ENCODE measurements at places on chromosomes 16 and 17.

DNA sequence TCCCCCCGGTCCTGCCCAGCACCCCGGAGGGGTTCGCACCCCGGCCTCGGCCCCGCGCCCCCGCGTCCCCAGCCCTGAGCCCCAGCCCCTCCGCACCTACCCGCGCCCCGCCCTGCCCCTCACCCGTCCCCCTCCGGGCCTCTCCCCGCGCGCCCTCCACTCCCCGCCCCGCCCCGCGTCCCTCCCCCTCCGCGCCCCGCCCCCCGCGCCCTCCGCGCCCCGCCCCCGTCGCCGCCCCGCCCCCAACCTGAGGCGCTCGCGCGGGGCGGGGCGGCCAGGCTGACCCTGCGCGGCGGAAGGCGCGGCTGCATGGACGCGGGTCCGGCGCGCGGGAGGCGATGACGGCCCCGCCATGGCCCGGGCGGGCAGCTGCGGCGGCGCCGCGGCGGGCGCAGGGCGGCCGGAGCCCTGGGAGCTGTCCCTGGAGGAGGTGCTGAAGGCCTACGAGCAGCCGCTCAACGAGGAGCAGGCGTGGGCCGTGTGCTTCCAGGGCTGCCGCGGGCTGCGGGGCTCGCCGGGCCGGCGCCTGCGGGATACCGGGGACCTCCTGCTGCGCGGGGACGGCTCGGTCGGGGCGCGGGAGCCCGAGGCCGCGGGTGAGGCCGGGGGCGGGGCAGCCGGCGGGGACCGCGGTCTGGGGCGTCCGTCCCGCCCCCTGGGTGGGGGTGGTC, at the start of gene SPIRE2:
TSS of gene SPIRE2 (plus strand) at position 277 of the 671 bp plus-strand sequence. CDS start at position 353, 76 bp downstream.
- DNase-seq: peak; percentile 52

- DNase-seq: no peak
These were observed 51.5 kb downstream of the CPPED1 start for GRCh38 chr16:12752159-12752558.

- no peak for DNase-seq
These were observed 39.5 kb downstream of the DYNLRB2 start for GRCh38 chr16:80580109-80580832.

- DNase-seq: no peak
These were observed 18.8 kb downstream of the ADORA2B start for GRCh38 chr17:15963670-15964110.

DNA sequence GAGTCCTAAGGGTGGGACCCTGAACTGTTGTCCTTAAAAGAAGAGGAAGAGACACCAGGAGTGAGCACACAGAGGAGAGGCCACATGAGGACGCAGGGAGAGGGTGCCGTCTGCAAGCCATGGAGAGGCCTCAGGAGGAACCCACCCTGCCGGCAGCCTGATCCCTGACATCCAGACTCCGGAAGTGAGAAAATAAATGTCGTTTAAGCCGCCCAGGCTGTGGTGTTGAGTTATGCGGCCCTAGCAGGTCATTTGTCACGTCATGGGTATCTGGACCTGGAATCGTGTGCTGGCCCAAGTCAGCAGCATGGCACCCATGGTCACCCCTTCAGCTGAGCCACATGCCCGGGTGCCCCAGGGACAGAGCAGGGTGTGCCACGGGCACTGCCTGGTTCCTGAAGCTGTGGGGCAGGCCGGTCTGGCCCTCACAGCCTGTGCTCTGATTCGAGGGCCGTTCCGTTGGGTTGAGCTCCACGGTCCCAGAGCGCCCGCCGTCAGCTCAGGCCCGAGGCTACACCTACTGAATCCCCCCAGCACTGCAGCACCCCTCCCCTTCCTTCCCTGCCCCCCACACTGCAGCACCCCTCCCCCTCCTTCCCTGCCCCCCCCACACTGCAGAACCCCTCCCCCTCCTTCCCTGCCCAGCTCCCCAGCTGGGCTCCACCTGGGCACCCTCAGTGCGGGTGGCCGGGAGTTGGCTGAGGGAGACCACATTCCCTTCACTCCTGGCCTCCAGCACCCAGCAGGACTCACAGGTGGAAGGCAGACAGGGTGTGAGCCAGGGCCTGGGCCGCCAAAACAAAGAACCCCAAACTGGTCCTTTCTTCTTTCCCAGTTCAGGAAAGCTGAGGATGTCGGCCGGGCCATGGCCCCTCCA, 2.7 kb upstream of the CCDC57 start:
- DNase-seq: peak; percentile 63

DNA sequence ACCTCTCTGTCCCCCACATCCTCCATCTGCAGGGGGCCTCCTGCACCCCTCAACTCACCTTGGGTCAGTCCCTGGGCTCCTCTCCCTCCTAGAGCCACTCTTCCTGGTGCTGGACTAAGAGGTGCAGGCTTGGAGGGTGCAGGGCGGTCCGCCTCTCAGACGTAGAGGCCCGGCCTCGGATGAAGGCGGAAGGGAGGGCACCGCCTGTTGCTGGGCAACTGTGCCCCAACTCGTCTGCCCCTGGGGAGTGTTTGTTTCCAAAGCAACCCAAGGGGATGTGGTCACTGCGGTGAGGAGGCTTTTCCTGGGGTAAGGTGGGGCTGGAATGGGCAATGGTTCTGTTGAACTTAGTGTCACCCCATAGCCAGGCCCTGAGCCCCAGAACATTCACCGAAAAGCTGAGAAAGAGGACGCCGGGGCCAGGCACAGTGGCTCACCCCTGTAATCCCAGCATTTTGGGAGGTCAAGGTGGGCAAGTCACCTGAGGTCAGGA, at the start of gene C16orf54:
TSS of gene C16orf54 (minus strand) at position 138 of the 493 bp plus-strand sequence. CDS start 1,039 bp downstream, outside the sequence.
- DNase-seq: no peak

- no peak for DNase-seq
These were observed 13.0 kb downstream of the PCTP start for GRCh38 chr17:55763856-55764255.

DNA sequence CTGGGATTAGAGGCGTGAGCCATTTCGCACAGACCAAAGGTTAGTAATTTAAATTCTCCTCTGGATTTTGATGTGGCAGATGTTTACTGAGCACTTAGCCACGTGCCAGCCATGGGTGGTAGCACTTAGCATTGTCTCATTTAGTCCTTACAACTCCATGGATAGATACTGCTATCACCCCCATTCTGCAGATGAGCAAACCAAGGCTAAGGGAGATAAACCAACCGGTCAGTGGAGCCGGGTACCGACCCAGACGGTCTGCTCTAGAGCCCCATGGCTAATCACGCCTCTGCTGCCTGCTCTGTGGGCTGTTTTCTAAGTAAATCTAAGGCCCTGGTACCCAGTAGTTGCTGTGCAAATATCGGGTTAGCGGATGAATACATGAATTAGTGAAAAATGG, 12.6 kb upstream of the ADGRG1 start:
- no peak for DNase-seq

DNA sequence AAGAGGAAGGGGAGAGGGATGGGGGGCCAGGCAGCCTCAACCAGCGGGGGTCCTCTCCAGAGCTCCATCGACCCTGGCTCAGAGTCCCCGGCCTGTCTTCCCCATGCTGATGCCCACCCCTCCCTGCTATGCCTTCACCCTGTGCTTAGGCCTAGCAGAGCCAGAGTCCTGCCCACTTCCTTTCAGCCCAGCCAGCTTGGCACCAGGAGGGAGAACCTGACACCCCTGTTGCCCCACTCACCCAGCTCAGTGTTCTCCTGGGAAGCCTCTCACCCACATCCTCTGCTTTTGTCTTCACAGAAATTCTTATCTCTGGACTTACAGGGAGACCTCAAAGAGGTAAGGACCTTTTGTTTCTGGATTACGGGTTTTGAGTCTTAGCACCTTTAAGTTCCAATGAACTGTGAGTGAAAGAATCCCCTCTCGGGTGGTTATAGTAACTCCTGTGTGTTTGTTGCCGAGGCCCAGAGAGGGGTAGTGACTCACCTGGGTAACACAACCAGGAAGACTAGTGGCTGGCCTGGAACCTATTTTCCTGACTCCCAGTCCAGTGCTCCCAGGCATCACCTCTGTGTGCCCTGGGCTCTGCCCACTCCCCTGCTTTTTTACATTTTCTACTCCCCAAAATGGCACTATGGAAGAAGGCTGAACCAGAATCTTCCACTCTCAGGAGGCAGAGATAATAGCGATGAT, 53.3 kb downstream of the CES1 start:
- DNase-seq: no peak

GRCh38 chr16:9741776-9742175, 440.5 kb downstream of the GRIN2A start:
- DNase-seq: peak; percentile 48

DNA sequence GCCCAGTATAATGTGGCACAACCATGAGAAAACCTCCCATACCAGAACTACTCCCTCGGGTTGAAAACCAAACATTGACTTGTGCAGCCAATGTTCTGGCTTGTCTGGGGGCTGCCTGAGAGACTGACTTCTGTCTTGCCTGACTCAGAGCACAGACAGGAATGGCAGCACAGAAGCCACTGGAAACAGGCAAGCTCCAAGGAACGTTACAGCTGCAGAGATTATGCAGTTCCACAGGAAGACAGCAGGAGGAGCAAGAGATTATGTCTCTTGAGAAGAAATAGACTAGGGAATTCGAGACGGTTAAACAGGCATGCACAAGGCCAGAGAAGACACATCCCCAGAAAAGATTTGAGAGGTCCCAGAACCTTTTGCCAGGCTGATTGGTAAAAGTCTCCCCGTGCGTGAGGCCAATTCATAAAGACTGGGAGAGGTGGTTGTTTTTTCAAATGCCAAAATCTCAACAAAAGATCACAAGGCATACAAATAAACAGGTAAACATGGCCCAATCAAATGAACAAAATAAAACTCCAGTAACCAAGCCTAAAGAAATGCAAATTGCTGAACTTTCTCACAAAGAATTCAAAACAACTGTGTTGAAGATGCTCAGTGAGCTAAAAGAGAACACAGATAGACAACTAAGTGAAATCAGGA, 90.6 kb upstream of the CDH5 start:
- peak; percentile 74 for DNase-seq

DNA sequence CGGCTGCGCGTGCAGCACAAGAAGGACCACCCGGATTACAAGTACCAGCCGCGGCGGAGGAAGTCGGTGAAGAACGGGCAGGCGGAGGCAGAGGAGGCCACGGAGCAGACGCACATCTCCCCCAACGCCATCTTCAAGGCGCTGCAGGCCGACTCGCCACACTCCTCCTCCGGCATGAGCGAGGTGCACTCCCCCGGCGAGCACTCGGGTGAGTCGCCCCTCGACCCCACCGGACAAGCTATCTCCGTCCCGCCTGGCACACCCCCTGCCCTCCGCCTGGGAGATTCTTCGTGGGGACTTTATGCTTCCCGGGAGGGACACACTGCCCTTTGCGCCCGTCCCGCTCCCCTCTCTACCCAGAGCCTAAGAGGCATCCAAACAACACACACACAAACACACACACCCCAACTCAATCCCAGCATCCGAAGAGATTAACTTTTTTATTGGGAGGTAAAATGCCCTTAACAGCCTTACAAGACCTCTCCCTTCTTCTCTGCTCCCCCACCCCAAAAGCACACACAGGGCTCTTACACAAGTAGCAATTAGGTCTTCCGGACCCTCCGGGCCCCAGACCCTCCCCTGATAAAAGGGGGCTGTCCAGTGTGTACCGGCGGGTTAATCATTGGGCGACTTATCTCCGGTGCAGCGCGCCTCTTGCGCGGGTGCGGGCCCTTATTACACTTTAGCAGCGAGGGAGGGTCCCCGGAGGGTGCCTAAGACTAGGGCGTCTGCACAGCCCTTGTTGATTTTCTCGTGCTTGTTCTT, 2.1 kb downstream of the SOX9 start:
- peak; percentile 41 for DNase-seq

DNA sequence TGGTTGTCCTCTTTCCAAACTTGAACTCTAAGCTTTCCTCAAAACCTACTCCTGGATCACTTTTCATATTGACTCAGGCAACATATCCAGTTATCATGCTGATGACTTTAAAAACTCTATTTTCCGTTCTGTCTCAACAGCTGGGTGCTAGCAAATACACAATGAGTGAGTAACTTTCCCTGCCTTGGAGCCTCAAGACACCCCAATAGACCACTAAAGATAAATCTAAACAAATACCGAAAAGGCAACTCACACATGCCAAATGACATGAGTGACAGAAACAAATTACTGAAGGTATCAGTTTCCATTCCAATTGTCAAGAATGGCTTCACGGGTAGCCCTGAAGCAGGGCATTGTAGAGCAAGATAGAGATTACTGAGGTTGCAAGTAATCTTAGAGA, 15.7 kb upstream of the TMEM101 start:
- no peak for DNase-seq

- no peak for DNase-seq
These were observed 27.9 kb upstream of the HSBP1 start for GRCh38 chr16:83779886-83780285.

DNA sequence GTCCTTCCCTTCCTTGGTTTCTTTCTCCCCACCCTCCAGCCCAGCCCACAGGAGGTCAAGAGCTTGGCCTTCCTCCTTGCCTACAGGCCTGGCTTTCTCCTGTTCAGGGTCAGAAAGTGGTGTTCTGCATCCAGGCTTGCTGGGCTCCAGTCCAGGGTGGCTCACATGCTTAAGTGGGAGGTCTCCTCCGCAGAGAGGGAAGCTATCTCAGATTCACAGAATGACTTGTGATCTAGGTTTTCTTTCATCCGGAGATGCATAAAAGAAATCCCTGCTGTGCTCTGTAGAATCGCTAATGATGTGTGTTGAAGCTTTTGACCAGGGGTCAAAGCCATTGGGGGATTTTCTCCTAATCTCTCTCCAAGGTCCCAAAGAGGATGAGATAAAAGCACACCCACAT, 382.3 kb upstream of the EEF2KMT start:
- no peak for DNase-seq

GRCh38 chr16:26196310-26196709, 504.6 kb downstream of the HS3ST4 start:
- DNase-seq: no peak

DNA sequence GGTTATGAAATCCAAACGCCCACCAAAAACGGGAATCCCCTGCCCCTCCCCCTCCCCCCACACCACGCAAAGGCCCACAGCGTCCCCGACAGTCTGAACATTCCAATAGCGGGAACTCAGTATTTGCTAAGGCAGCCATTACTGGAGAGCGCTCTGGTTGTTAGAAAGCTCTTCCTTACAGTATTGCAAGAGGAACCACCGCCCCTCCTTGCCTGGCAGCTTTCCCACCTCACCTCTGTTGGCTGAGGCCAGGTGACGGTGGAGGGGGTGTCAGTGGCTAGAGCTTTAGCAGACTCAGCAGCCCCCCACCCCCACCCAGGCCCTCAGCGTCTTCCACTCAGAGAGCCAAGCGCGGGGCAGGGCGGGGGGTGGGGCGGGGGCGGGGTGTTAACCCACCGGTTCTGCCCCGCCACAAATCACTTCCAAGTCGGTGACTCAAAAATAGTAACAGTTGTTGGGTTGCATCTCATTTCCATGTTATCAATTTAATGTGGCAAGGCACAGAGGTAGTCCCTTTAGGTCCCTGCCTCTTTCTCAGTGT, 2.2 kb upstream of the PLEKHH3 start:
- peak; percentile 83 for DNase-seq

GRCh38 chr16:58455750-58456149, 44.2 kb upstream of the NDRG4 start:
- no peak for DNase-seq

GRCh38 chr17:75289832-75290337, 652 bp upstream of the SLC25A19 start:
- DNase-seq: no peak

DNA sequence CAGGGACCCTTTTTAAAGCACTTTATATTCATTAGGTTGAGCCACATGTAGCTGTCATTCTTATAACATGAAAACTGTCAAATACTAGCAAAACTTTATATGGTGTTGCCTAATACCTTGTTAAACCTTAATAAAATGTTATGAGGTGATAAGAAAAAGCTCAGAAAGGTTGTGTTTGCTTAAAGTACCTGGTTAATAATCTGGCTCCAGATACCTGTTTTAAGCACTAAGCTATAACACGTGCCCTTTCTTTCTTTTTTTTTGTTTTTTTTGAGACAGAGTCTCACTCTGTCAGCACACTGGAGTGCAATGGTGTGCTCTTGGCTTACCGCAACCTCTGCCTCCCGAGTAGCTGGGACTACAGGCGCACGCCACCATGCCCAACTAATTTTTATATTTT, 58.9 kb upstream of the STAC2 start:
- no peak for DNase-seq
